ENCODE measurements at places on chromosomes 11 and 22.

GRCh38 chr11:13929395-13929891 lies 33.1 kb upstream of the SPON1 start:
- DNase-seq = no peak

GRCh38 chr11:3885855-3886254 lies 30.4 kb downstream of the STIM1 start:
- no peak for DNase-seq

DNA sequence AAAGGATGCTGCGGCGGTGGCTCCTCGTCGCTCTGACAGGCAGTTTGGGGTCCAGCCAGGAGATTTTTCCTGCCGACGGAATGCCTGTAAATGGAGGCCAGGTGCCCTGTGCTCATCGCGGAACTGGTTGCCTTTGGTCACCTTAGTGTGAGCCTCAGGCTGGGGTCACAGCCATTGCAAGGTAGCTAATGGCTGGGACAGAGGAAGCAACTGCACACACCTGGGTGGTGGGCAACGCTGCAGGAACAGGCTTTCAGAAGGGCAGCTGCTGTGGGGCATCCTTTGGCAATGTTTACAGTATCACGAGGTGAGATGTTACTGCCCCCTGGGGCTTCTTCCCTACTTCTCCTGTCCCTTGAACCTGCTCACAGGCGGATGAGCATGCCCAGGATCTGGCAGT lies 205.5 kb downstream of the GRIK4 start:
- DNase-seq = no peak

DNA sequence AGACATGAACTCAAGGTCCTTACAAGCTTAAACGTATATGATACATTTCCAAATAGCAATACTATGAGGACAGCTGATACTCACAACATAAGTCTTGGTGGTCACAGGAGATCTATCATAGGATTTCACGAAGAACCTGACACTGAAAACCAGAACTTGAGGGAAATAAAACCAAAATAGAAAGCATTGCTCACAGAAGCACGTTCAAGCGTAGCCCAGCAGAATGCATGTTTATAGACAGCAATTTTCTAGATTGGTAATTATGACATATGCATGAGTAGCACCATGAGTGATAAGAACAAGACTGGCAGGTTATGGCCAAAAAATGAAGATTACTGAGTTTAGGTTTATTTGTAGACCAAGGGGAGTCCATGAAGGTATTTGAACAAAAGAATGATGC lies 243.5 kb downstream of the ETS1 start:
- no peak for DNase-seq

DNA sequence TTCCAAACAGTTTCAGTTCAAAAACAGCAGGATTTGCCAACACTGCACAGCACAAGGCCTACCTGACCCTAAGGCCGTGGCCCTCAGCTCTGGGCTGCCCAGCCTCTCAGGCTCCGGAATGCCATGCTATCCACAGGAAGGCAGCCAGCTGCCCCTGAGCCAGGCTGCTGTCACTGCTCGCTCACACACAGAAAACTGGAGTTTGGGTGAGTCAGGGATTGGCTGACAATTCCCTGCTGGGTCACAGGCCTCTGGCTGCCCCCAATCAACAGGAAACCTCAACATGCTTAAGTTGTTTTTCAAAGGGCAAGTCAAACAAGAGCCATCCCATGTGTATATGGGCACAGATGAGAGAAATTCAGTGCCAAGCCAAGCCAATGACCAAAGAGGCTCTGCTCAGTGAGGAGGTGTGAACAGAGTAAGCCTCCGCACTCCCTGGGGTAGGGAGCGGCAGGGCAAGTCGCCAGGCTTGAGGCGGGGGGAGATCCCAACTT lies 50.2 kb downstream of the RPL27A start:
- DNase-seq = no peak
